Stromal cell of bone marrow (primary cell): ENCODE measurements at places on chromosomes 5 and 9.

- no peak for DNase-seq
These were observed 85.9 kb downstream of the GOLPH3 start for GRCh38 chr5:32088214-32088613.

DNA sequence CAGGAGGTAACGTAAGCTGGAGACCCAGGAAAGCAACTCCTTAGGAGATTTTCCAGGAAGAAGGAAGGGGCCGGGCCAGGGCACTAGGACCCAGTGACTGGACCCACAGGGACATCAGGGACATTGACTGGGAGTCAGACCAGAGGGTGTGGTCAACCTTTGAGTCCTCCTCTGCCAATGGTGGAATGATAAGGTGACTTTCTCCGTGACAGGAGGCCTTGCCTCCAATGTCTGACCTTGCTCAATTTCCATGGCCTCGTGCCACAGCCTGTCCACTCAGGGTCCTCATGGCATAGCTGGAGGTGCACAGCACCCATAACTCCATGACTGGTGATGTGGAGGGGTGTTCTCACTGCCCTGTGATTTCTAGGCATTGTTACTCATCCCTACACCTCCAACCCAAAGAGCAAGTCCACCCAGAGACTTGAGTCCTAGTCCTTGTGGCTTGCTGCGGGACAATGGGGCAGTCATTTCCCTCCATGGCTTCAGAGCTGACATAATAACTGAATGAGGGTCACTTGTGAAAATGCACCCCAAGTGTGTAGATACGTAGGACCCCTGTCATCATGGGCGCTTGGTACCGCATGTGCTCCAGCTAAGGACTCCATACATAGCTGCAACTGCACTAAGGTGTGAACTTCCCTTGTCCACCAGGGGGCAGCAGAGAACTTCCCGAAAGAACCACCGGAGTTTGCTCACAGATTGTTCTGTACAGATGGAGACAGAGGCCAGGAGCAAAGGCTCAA, 4.1 kb upstream of the AMBP start:
- DNase-seq = peak; percentile 76

- DNase-seq = no peak
These were observed 36.4 kb downstream of the PARP8 start for GRCh38 chr5:50702615-50703366.

- no peak for DNase-seq
These were observed 580 bp upstream of the PRRX2 start for GRCh38 chr9:129664746-129665388.

GRCh38 chr5:16869821-16870796, 66.0 kb downstream of the MYO10 start:
- no peak for DNase-seq

DNA sequence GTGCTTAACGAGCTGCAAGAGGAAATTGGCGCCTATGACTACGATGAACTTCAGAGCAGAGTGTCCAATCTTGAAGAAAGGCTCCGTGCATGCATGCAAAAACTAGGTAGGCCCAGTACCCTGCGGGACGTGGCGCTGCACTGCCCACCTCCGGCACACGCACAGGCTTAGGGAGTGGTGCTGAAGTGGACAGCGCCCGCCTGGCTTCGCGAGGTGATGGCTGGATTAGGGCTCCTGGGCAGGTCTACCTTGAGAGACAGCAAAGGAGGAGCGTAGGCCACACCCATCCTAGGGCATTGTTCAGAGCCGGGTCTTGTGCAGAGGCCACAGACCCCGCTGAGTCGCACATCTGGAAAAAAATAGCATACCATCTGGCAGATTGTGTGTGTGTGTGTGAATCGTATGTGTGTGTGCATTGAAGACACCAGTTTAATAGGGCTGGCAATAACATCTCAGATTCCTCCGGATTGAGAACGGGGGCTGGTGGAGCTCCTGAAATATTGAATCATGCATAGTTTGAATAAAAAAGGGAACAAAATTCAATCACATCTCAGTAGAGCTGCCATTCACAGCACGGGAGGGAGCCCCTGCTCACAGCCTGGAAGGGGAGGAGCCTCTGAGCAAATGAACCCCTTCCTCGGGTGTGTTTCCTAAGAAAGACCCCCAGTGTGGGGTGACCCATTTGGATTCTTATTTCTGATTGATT, 11.1 kb downstream of the OLFM1 start:
- DNase-seq = no peak

- no peak for DNase-seq
These were observed 108.2 kb upstream of the SPATA31D4 start for GRCh38 chr9:81819859-81820546.
